ENCODE measurements at places on chromosomes 7 and 10. TPM values are rescaled to one million over a fixed set of nuclear protein-coding genes. Genes with fewer than 3 reads are reported as not detected.
A peak's percentile ranks its signal among the peaks of the same experiment; 100 is the strongest.

Gene FAM25C
- not detected for total RNA-seq

Gene GNGT1
- total RNA-seq, result 2.9 TPM

DNA sequence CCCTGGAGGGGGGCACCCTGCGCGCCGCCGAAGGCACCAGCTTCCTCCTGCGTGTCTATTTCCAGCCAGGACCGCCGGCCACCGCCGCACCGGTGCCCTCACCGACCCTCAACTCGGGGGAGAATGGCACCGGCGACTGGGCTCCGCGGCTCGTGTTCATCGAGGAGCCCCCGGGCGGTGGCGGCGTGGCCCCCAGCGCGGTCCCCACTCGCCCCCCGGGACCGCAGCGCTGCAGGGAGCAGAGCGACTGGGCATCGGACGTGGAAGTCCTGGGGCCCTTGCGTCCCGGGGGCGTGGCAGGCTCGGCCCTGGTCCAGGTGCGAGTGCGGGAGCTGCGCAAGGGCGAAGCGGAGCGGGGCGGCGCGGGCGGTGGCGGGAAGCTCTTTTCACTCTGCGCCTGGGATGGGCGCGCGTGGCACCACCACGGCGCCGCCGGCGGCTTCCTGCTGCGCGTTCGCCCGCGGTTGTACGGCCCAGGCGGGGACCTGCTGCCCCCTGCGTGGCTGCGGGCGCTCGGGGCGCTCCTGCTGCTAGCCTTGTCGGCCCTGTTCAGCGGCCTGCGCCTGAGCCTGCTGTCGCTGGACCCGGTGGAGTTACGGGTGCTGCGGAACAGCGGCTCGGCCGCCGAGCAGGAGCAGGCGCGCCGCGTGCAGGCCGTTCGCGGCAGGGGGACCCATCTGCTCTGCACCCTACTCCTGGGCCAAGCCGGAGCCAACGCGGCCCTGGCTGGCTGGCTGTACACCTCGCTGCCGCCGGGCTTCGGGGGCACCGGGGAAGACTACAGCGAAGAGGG is 594 bp downstream of the CNNM1 start:
- peak; percentile 17 for DNase-seq

DNA sequence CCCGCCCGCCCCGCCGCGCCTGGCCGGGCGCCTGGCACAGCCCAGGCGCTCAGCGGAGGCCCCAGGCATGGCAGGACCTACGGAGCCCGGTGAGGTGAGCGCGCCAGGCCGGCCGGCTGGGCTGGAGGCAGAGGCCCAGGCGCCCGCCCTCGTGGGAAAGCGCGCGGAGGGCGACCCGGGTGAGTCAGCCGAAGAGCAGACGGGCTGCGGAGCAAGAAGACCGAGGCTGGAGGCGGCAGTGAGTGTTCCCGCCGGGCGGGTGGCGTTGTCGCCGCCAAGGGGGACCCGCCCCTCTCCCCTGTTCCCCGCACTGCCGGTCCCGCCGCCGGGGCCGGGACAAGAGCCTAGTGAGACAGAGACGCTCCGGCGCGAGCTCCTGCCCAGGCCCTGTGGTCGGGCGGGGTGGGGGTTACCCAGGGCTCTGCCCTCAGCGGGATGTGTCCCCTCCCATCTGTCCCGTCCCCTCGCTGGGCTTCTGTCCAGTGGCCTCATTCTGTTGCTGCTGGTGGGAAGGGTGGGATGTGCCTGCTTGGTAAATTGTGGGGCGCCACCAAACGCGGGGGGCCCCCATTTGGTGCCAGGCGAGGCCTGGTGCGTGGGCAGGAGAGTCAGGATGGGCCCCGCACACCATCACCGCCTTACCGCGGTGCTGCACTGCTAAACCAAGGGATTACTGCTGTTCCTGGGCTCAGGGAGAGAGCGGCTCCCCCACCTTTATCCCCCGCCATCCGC is 17.0 kb upstream of the NODAL start:
- peak; percentile 71 for DNase-seq

- DNase-seq, result no peak
These were observed 6.7 kb upstream of the STK17A start for GRCh38 chr7:43576241-43576640.

DNA sequence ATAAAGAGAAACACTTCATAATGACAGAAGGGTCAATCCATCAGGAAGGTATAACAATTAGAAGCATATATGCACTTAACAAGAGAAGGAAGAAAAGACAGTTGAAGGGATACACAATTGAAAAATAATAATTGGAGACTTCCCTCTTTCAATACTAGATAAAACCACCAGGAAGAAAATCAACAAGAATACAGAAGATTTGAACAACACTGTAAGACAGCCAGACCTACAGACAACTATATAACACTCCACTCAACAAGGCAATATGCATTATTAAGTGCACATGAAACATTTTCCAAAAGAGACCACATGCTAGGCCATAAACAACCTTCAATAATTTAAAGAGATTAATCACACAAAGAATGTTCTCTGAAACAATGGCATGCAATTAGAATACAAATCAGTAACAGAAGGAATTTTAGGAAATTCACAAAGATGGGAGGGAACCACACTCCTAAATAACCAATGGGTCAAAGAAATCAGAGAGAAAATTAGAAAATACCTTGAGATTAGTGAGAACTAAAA is 35.1 kb downstream of the ZNF438 start:
- DNase-seq, result no peak

DNA sequence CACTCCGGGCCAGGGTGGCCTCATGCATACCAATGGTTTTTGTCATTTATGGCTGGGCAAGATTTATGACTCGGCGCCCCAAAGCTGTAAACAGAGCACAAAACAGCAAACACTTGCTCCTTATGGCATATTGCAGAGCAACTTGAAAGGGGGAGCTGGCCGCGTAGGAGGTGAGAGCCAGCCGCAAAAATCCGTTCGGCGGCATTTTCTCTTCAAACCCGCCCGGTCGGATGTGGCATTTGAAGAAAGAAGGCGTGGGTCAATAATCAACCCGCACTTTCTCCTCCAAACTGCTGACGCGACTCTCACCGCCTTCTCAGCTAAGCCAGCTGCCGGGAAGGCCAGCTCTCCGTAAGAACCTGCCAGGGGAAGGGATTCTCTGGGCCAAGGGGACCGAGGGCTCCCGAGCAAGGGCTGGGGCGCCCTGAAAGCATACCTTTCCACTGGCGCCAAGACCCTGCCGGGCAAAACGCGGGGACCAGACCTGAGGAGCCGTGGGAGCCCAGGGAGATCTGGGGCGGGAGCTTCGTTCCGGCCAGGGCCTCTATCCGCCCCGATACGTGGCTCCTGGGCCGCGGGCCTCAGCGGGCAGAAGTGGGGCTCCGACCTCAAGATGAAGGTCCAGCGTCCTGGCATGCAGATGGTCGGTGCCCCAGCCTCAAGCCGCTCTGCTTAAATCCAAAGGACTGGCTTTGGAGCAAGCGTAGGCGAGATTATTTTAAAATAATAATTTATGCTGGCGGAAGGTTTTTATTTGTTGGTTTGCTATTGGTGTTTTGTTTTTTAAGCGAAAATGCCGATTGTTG is 12.9 kb upstream of the HOXA2 start:
- peak; percentile 69 for DNase-seq

DNA sequence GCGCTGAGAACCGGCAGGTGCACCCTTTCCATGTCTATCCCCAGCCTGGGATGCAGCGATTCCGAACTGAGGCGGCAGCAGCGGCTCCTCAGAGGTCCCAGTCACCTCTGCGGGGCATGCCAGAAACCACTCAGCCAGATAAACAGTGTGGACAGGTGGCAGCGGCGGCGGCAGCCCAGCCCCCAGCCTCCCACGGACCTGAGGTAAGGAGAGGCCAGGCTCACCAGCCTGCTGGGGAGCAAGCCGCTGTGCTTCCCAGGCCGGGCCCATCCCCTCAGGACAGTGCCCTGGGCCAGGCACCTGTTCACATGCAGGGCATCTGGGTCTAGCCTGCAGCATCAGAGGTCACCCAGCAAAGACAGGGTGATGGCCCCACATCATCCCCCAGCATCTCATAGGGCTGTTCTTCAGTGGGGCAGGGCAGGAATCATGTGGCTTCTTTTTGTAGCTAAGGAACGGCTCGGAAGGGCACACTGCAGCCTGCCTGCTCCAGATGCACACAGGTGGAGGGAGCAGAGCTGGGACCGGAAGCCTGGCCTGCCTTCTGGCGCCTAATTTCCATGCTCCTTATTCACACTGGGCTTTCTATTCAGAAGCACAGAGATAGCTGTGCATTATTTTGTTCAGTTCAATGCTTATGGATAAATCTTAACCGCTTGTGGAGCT is 18.9 kb downstream of the BAG3 start:
- DNase-seq, result no peak

- no peak for DNase-seq
These were observed 140.9 kb upstream of the NRBF2 start for GRCh38 chr10:62992145-62992721.

- DNase-seq, result no peak
These were observed 25.6 kb upstream of the CACNA2D1 start for GRCh38 chr7:82469207-82469606.

All from umbilical cord (tissue), 2 donors.